Fibroblast of lung (primary cell): ENCODE measurements at places on chromosomes 3 and 15. TPM values are rescaled to one million over a fixed set of nuclear protein-coding genes. Genes with fewer than 3 reads are reported as not detected.

Gene GOLGA6L10
- total RNA-seq, result 0.26 and 0.99 TPM in 2 replicates

Gene IL16
- total RNA-seq, result 3.1 and 5.0 TPM in 2 replicates

GRCh38 chr3:123781571-123782275 is 102.4 kb downstream of the MYLK start:
- peak; percentile 81 for DNase-seq

- no peak for DNase-seq
Observed at GRCh38 chr3:191373327-191373726, 43.0 kb upstream of the UTS2B start.

- DNase-seq, result peak; percentile 95
Observed at GRCh38 chr3:120487191-120487650, 36.4 kb upstream of the FSTL1 start.

GRCh38 chr3:43273416-43273815 is 12.9 kb upstream of the SNRK start:
- DNase-seq, result no peak

GRCh38 chr15:58039079-58040035 is 26.2 kb downstream of the ALDH1A2 start:
- DNase-seq, result no peak

DNA sequence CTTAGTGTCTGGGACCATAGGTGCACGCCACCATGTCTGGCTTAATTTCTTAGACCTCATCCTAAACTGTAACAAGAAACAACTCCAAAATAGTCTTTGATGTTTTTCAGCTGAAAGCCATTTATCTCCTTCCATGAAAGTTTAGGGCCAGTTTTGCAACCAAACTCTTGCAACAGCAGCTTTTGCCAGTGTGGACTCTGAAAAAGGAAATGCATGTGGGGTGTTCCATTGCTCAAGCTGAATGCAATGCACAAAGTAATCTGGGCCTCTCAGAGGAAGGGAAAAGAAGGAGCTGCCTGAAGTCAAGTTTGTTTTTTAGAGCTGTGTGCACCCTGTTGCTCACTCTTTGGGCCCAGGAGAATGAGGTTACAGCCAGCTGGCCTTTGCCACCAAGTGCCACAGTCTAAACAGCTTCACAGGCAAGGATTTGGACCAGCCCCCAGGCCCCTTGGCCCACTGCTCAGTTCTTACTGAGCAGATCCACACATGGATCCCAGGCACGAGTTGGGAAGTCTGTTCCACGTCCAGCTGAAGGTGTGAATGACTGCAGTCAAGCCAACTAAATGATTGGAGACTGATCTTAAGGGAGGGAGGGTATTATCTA is 212.3 kb upstream of the LRRFIP2 start:
- peak; percentile 61 for DNase-seq

GRCh38 chr3:122961146-122961545 is 66.4 kb downstream of the SEMA5B start:
- peak; percentile 58 for DNase-seq

- DNase-seq, result peak; percentile 85
Observed at GRCh38 chr3:177150970-177151627, 46.2 kb downstream of the TBL1XR1 start.

DNA sequence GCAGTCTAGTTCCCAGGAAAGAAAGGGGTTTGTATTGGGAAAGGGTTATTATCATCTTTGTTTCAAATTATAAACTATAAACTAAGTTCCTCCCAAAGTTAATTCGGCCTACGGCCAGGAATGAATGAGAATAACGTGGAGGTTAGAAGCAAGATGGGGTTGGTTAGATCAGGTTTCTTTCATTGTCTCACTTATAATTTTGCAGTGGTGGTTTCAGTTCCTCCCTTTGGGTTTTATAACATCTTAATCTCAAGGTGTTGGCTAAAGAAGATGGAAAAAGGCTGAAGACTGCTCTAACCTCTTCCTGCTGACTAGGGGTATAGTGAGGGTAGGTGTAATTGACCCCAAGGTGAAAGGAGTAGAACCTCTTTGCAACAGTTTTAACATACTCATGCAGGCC is 1050.7 kb downstream of the OTOL1 start:
- DNase-seq, result no peak

DNA sequence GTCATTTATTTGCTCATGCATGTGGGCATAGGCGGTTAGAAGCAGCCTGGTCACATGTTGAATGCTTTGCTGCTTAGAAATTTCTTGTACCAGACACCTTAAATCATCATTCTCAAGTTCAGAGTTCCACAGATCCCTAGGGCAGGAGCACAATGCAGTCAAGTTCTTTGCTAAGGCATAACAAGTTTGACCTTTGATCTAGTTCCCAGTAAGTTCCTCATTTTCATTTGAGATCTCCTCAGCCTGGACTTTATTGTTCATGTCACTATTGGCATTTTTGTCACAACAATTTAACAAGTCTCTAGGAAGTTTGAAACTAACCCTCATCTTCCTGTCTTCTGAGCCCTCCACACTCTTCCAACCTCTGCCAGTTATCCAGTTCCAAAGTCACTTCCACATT is 22.8 kb downstream of the HGD start:
- no peak for DNase-seq

- DNase-seq, result peak; percentile 74
Observed at GRCh38 chr3:44439499-44440295, 37.8 kb downstream of the ZNF445 start.

GRCh38 chr3:100769693-100770092 is 60.4 kb downstream of the TFG start:
- DNase-seq, result no peak

DNA sequence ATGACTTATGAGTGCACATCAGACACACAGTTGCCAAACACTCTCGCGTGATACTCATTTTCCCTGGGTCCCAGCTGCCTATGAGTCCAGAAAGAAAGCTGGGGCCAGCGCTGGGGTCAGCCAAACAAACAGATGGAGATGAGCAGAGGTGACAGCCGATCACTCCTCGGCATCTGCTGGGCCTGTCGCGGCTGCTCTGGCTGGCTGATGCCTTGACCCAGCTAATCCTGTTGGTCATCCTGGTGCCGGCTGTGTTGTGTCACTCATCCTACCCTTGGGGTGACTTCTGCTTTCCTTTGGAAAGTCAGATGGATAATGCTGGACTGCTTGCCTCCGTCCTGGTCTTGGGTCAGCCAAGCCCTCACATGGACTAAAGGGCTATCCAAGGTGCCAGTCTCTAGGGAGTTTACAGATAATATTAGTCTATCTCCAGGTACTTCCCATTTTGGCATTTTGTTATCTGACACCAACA is 105.3 kb upstream of the PDZRN3 start:
- no peak for DNase-seq
